Activated CD4-positive, alpha-beta T cell treated with anti-CD3 and anti-CD28 coated beads, Interleukin-2, amount 50 U/mL, for 16 hours (primary cell): ENCODE measurements at places on chromosomes 3 and 15.

DNA sequence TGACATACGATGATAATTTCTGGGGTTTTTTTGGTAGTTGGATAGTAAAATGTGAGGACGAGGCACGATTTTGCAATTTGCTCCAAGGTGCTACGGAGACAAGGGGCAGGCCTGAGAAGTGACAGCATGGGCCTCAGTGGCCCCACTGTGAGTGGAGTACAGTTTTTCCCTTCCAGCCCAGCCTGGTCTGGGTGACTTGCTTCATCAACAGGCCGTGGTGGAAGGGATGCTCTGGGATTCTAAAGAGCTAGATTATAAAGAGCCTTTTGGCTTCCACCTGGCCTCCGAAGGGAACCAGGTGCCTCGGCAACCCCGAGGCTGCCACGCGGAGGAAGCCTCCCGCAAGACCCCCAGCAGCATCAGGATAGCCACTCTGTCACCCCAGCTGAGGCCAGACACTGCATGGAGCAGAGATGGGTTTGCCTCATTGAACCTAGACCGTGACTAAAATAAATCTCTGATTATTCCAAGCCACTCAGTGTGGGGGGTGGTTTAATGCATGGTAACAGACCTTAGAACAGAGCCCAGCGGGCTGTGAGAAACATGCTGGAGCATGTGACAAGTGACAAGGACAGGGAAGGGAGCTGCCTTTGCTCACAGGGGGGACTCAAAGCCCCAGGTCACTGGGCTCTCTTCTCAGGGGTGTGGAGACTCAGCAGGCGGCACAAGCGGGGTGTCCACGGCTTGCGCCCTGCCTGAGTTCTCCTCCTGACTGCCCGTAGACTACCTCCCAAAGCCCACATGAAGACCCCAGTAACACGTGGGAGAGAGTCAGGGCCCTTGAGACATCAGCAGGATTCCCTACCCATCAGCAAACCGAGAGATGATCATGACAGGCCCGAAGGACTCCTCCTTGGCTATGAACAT is 22.6 kb upstream of the SLC41A3 start:
- DNase-seq: no peak

DNA sequence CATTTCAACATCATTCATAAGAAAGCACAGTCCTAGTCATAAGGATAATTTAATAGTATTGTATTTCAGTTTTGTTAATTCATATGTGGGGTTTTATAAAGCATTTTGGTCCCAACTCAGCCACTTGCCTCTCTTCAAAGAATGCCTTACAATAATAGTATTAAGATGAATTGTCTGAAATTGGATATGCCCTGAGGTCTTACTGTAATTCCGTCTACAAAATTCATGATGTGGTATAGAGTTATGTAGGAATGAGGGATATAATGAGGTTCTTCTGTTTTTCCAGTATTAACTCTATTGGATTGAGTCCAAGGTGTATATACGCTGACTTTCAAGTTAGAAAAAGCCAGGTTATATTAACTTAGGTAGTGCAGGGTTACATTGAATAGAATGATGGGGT is 177.0 kb downstream of the GOLIM4 start:
- no peak for DNase-seq

DNA sequence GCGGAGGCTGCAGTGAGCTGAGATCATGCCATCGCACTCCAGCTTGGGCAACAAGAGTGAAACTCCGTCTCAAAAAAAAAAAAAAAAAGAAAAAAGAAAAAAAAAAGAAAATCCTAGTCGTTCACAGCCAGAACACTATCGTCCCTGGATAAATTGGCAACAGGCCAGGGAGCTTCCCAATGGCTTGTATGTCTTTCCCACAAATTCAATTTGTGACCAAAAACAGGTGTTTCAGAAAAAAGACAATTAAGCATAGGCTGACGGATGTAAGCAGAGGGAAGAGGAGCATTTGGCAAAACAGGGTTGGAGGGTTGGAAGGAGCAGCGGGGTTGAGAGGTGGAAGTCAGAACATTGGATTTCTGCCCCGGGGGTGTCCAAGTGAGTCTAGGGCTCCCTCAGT is 8.5 kb downstream of the EPB42 start:
- DNase-seq: no peak

GRCh38 chr15:51750792-51751696 is at the start of gene TMOD2:
Gene TMOD2 (plus strand): TSS chr15:51751597. CDS start chr15:51766442, 14,845 bp downstream.
- peak; percentile 39 for DNase-seq

DNA sequence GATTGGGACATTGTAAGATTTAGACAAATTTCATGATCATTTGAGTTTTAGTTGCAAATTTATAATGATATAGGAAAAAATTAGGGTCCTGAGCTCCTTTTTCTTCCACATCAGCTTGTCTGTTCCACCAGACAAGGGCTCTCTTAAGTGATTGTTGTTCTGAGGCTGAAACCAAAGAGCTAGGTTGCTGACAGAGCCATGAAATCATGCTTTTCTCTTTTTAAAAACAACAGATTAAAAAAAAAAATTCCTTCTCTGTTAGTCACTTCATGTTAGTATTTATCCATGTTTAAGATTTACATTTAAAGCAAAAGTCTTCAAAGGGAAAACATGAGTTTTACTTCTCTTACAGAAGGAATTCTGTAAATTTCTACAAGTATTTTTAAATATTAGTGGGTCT is 56.8 kb downstream of the ATP2C1 start:
- no peak for DNase-seq

- DNase-seq: no peak
Observed at GRCh38 chr15:28983432-28984311, 97.9 kb downstream of the APBA2 start.

DNA sequence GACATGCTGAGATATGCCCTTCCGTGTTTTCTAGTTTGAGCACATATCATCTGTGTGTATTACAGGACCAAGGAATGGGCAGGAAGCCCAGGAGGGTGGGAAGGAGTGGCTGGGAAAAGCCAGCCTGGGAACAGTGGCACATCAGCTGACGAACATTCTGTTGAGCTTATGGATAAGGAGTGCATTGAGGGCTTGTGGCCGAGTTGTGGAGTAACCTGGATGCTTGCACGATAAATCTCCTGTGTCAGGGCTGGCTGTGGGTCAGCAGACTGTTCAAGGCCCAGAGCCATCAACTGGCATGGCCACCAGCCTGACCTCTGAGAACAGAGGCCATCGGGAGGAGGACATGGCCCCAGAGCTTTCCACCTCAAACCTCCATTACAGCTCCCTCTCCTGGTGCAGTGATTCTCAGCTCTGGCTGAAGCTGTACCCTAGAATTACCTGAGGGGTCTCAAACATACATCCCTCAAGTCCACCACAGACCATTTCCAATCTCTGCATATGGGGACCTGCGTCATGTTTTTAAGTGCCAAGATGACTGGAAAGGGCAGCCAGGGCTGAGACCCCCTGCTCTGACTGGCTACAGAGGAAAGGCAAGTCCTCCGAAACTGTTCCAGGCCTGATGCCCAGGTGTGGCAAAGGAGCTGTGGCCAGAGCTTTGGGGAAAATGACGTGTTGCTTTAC is 4.8 kb upstream of the VILL start:
- DNase-seq: no peak

DNA sequence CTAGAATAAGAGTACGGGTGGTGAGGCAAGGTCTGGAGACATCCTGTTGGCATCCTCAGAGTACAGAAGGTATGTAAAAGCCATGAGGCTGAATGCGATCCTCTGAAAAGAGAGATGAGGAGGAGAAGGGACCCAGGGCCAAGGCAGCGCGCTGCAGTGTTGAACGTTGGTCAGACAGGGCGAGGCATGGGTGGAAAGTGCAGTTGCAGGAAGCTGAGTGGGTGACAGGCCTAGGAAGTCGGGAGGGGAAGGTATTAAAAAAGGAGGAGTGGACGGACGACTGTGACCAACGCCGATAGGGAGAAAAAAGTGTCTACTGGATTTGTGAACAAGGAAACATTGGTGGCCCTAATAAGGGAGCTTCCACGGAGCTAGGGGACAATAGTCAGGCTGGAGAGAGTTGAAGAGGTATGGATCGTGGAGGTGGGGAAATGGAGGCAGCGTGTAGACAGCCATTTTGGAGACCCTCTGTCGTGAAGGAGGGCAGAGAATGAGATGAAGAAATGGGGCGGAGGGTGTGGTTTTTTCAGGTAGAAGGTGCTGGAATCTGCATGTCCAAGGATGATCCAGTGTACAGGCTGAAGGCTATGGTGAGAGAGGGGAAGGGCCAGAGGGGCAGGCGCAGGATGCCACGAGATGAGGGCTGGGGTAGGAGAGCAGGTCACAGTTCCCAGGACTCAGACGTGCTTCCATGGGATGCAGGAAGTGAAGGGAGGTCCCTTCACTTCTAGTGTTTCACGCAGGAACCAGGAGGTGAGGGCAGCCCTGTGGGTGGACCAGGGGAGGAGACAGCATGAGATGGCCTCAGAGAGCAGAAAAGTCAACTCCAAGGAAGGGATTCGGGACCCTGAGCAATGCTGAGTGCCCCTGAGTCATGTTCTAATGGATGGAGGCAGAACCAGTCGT is 115.9 kb downstream of the ASB7 start:
- no peak for DNase-seq

DNA sequence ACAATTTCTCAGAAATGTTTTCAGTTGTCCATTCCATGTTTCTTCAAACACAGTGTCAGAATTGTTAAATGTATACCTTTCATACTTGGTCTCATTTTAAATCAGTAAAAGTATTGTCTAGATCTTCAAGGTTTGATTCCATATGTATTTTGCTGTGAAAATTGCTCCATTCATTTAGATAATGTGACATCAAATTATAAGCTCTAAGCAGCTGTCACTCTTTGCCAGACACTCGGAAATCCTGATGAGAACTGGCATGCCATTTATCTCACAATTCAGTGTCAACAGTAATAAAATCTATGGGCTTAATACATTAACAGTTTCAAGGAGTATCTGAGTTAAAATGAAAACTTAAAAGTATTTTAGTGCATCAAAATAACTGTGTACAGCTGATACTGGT is 1025.3 kb upstream of the EPHA6 start:
- DNase-seq: no peak

DNA sequence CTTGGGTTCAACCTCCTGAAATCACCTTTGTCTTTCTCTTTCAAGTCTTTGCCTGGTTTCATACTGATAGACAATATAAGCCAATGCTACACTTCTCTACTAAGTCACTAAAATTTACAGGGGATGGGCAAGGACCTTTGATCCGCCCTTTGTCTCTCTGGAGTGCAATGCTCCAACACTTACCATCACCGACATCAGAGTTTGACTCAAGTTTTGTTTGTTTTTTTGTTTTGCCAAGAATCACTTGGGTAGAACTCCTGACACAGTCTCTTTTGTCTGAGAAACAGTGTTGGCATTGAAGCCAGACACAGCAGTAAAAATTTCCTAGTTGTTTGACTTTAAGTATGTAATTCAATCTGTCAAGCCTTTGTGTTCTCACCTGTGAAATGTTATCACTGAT is 29.3 kb downstream of the NFKBIZ start:
- no peak for DNase-seq

- no peak for DNase-seq
Observed at GRCh38 chr3:158095111-158095813, 11.0 kb downstream of the SHOX2 start.

DNA sequence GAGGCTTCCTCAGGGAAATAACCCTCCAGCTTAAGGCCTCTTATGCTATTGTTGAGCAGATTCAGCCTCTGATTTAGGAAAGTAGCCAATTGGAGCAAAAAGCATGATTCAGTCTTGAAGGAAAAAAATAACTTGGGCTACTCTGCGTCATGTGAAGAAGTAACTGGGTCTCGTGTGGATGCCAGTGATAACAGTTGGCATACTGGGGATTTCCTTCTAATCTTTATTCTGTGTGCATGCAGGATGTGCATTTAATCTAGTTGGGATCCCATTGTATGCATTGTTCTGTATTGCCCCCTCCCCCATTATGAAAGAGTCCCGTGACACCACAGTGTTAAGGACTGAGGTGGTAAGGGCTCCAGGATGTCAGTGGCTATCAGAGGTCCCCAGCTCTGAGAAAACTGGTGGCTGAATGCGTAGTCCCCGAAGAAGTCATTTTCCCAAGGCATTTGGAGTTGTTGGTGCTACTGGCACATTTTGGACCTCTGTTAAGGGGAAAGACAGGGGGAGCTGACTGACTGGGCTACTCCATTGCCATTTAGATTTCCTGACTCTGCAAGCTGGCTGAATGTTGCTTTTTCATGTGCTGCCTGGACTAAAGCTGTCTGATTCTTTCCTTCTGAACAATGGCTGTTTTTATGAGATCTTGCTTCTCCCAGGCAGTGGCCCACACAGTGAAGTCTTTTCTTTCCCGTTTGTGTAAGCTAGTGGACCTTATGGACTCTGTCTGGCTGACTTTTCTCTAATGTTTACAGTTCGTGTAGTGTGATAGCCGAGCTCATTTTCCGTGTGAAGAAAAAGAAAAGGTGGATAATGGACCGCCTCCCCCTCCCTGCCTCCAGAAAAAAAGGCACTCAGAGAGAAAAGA is 38.4 kb upstream of the TRAK1 start:
- no peak for DNase-seq

DNA sequence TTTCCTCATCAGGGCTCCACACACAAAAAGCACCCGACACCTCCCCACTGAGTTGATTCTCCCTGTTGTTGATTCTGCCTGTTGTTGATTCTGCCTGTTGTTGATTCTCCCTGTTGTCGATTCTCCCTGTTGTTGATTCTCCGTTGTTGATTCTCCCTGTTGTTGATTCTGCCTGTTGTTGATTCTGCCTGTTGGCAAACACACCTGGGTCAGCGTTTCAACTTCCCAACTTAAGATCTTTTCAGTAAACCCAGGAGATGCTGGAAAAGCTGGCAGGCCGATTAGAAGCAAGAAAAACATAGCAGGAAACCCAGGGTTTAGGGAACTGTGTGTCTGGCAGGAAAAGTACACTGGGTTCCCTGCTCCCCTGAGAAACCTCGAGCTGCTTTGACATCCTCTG is 47.9 kb downstream of the TNK2 start:
- no peak for DNase-seq

DNA sequence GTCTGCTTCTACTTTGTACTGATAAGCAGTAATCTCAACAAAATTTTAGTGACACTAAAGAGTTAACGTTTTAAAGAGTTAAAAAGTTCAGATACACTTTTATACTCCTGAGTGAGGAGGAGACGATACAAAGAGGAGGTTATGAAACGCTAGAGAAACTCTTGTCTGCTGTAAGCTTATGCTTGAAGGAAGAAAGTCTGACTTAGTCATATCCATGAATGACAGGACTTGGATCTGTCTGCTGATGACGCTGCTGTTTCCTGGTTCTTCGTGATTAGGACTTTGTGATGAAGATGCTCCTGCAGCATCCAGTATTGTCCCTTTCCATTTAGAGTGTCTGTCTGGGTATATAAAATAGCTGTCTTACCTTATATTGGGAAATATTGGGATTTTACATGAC is 15.8 kb downstream of the TCF12 start:
- DNase-seq: no peak

GRCh38 chr3:48219543-48219942 is 3.8 kb upstream of the CAMP start:
- no peak for DNase-seq

- DNase-seq: no peak
Observed at GRCh38 chr3:150128126-150128525, 157.4 kb upstream of the PFN2 start.

- no peak for DNase-seq
Observed at GRCh38 chr15:55741833-55742497, 987 bp downstream of the PRTG start.

- no peak for DNase-seq
Observed at GRCh38 chr3:17491601-17492000, 250.8 kb downstream of the TBC1D5 start.
